ENCODE measurements at places on chromosomes 7 and 10. TPM values are rescaled to one million over a fixed set of nuclear protein-coding genes. Genes with fewer than 3 reads are reported as not detected.
A peak's percentile ranks its signal among the peaks of the same experiment; 100 is the strongest.

DNA sequence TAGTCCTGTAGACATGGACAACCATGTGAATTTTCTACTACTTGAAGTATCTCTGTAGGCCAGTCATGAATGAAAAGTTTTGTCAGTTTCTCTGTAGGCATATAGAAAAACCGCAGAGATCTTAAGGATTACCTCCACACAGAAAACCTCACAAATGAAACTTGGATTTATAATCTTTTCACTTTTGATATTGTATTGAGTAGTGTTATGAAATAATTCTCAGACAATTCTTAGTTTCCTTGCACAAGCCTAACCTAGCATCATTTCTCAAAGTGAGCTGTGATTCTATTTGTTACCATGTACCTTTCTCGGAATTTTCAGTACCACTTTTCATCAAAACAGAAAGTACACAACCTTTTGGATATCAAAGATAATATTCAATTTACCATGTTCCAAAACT, 51.4 kb upstream of the OIT3 start:
- no peak overlapping the region for H3K4me3 ChIP-seq
- no peak for DNase-seq
- no peak overlapping the region for H3K27ac ChIP-seq
- H3K4me1 ChIP-seq: peaks cover 4% of the 10 kb centered on the region
- H3K27me3 ChIP-seq: no peaks in the 10 kb centered on the region
- H3K36me3 ChIP-seq: no peaks in the 10 kb centered on the region

GRCh38 chr10:5396556-5397300, 7.9 kb downstream of the TUBAL3 start:
- no peaks in the 10 kb centered on the region for H3K36me3 ChIP-seq
- no peak for DNase-seq
- no peak overlapping the region for H3K27ac ChIP-seq
- no peak overlapping the region for H3K4me3 ChIP-seq

GRCh38 chr10:112981553-112981952, 31.5 kb downstream of the TCF7L2 start:
- peaks cover 63% of the 10 kb centered on the region for H3K27me3 ChIP-seq
- H3K36me3 ChIP-seq: no peaks in the 10 kb centered on the region
- no peak overlapping the region for H3K4me3 ChIP-seq
- no peak overlapping the region for H3K27ac ChIP-seq
- peaks cover 27% of the 10 kb centered on the region for H3K4me1 ChIP-seq
- peak; percentile 68 for DNase-seq

DNA sequence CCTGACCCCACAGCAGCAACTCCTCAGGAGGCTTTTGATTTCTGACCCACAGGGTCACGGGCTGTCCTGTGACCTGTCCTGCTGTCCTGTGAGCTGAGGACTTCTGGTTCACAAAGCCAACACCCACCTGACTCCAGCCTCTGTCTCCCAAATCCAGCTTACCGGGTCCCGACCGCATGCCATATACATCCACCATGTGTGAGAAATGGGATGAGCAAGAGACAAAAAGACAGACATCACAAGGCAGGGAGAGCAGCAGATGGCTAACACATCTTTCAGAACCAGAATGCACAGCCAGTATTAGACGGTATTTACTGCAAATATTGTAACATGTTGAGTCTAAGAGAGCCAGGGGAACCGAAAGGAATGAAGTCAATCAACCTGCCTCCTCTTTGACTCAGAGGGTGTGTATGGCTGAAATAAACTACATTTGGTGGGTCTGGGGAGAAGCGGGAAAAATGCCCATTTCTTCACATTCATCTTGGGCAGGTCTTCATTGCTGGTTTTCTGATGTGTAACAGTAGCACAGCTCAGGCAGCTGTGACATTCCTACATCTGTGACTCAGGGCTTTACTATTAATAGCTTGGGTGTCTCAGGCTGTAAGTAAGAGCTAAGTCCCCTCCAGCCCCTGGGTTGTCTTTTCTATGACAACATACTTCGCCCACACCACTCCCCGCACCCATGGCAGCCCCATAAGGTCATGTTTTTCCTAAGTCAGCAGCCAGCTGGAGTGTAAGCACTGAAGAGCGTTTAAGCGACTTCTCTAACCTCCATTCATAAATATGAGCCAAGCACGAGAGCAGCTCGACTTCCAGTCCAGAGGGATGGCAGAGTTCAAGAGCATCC, 25.0 kb downstream of the ABLIM1 start:
- H3K36me3 ChIP-seq: no peaks in the 10 kb centered on the region
- H3K4me1 ChIP-seq: peaks cover 22% of the 10 kb centered on the region
- peaks cover 43% of the 10 kb centered on the region for H3K27me3 ChIP-seq
- no peak for DNase-seq
- no peak overlapping the region for H3K27ac ChIP-seq
- no peak overlapping the region for H3K4me3 ChIP-seq

GRCh38 chr10:70850097-70850496, 34.3 kb downstream of the SGPL1 start:
- H3K4me1 ChIP-seq: peaks cover 37% of the 10 kb centered on the region
- no peak for DNase-seq
- no peak overlapping the region for H3K4me3 ChIP-seq
- no peak overlapping the region for H3K27ac ChIP-seq
- peaks cover 36% of the 10 kb centered on the region for H3K36me3 ChIP-seq

The ACSL5 gene
- total RNA-seq: 32.0 TPM

The UPP1 gene
- 51.6 TPM for total RNA-seq

The KLF6 gene
- total RNA-seq: 114 TPM
